Left lung (tissue), 14 donors: ENCODE measurements at places on chromosomes 4 and X. TPM values are rescaled to one million over a fixed set of nuclear protein-coding genes. Genes with fewer than 3 reads are reported as not detected.

GRCh38 chr4:1534876-1535526 is 128.8 kb upstream of the NKX1-1 start:
- no peak for DNase-seq
- H3K27me3 ChIP-seq: peaks cover 48% of the 10 kb centered on the region

GRCh38 chr4:169745291-169745690 is 12.5 kb downstream of the HPF1 start:
- no peak overlapping the region for H3K4me3 ChIP-seq
- H3K27ac ChIP-seq: no peak overlapping the region
- no peaks in the 10 kb centered on the region for H3K36me3 ChIP-seq
- no peak for DNase-seq
- no peaks in the 10 kb centered on the region for H3K4me1 ChIP-seq
- no peaks in the 10 kb centered on the region for H3K27me3 ChIP-seq

- H3K27me3 ChIP-seq: peaks cover 100% of the 10 kb centered on the region
- peaks cover 13% of the 10 kb centered on the region for H3K4me1 ChIP-seq
- no peak overlapping the region for H3K4me3 ChIP-seq
Measured at GRCh38 chr4:110636680-110637407, 14.0 kb upstream of the PITX2 start.

GRCh38 chr4:55768291-55768690 is 51.3 kb upstream of the EXOC1L start:
- H3K4me1 ChIP-seq: no peaks in the 10 kb centered on the region
- no peaks in the 10 kb centered on the region for H3K27me3 ChIP-seq
- no peak overlapping the region for H3K27ac ChIP-seq
- no peak for DNase-seq
- no peaks in the 10 kb centered on the region for H3K36me3 ChIP-seq
- H3K4me3 ChIP-seq: no peak overlapping the region

GRCh38 chr4:40990899-40991265 is 223.5 kb downstream of the APBB2 start:
- no peaks in the 10 kb centered on the region for H3K36me3 ChIP-seq
- no peaks in the 10 kb centered on the region for H3K27me3 ChIP-seq
- H3K4me3 ChIP-seq: no peak overlapping the region
- DNase-seq: no peak
- H3K4me1 ChIP-seq: peaks cover 30% of the 10 kb centered on the region

- H3K27ac ChIP-seq: no peak overlapping the region
- DNase-seq: no peak
- no peaks in the 10 kb centered on the region for H3K4me1 ChIP-seq
- H3K4me3 ChIP-seq: no peak overlapping the region
- H3K36me3 ChIP-seq: no peaks in the 10 kb centered on the region
Measured at GRCh38 chr4:84895283-84895682, 71.2 kb downstream of the WDFY3 start.

DNA sequence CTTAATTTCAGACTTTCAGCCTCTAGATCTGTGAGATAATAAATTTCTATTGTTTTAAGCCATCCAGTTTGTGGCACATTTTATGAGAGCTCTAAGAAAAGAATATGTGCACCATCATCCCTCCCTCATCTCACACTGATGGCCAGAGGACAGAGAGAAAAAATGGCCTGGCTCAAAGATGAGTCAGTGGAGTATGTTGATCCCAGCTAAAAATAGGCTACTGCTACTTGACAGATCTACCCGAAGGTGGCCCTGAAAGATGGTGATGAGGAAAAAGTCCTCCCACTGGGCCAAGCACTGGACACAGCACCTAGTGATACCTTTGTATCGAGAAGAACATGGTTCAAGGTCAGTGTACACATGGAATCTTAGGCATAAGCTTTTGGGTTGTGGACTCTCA is 38.2 kb upstream of the DCTD start:
- H3K27ac ChIP-seq: no peak overlapping the region

DNA sequence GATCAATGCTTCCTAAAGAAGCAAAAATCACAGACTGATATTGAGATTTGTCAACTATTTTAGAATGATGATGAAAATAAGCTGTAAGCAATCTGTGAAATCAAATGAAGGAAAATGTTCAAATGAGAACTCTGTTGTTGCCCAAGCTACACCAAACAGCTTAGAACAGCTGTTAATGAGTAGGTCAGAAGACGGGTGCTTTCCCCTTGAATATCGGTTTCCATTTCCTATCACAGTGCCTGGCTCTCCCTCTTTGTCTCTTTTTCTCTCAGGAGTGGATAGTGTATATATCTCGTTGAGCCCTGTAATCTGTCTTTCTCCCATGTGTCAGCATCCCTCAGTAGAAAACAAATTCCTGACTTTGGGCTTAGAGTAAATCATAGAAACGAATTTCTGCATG is 1592.9 kb upstream of the TENM3 start:
- no peak overlapping the region for H3K27ac ChIP-seq
- H3K36me3 ChIP-seq: no peaks in the 10 kb centered on the region
- H3K4me1 ChIP-seq: no peaks in the 10 kb centered on the region
- H3K4me3 ChIP-seq: no peak overlapping the region
- no peak for DNase-seq
- H3K27me3 ChIP-seq: no peaks in the 10 kb centered on the region

- H3K27me3 ChIP-seq: no peaks in the 10 kb centered on the region
- DNase-seq: no peak
- no peak overlapping the region for H3K4me3 ChIP-seq
- H3K27ac ChIP-seq: no peak overlapping the region
- no peaks in the 10 kb centered on the region for H3K4me1 ChIP-seq
- no peaks in the 10 kb centered on the region for H3K36me3 ChIP-seq
Measured at GRCh38 chr4:119029847-119030535, 105.6 kb upstream of the MYOZ2 start.

The ENAM gene
- 0.49 TPM for polyA plus RNA-seq

The VGLL1 gene
- 8.6 TPM for polyA plus RNA-seq

The SPIN3 gene
- 32.7 TPM for polyA plus RNA-seq

The ATP10D gene
- 32.7 TPM for polyA plus RNA-seq

The FGF16 gene
- polyA plus RNA-seq: 0.38 TPM
